T-helper 17 cell (primary cell): ENCODE measurements at places on chromosomes 2 and 18. TPM values are rescaled to one million over a fixed set of nuclear protein-coding genes. Genes with fewer than 3 reads are reported as not detected.

DNA sequence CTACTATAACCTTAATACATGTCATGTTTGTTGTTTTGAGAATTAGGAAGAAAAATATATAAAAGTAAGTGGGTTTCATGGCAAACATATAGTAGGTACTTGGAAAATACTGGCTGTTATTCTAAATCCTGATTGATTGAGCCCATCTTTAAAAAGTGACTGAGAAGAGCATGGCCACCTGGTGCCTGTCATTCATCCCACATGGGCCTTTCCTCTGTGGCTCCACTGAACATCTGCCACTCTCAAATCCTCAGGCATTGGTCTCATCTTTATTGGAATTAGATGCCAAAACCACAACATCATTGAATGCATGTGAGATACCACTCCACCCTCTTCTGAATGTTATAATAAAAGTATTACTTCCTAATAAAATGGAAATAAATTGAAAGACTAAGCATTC is 101.6 kb upstream of the TTN start:
- no peak overlapping the region for H3K4me3 ChIP-seq
- H3K27me3 ChIP-seq: peaks cover 15% of the 10 kb centered on the region
- H3K27ac ChIP-seq: no peak overlapping the region
- H3K36me3 ChIP-seq: no peaks in the 10 kb centered on the region
- H3K4me1 ChIP-seq: peaks cover 8% of the 10 kb centered on the region

- H3K36me3 ChIP-seq: peaks cover 5% of the 10 kb centered on the region
- H3K4me1 ChIP-seq: peaks cover 20% of the 10 kb centered on the region
- DNase-seq: no peak
- no peaks in the 10 kb centered on the region for H3K27me3 ChIP-seq
- peak overlapping the region; percentile 71 for H3K4me3 ChIP-seq
- peak overlapping the region; percentile 84 for H3K27ac ChIP-seq
Observed at GRCh38 chr2:86552889-86553288, 10.4 kb downstream of the CHMP3 start.

DNA sequence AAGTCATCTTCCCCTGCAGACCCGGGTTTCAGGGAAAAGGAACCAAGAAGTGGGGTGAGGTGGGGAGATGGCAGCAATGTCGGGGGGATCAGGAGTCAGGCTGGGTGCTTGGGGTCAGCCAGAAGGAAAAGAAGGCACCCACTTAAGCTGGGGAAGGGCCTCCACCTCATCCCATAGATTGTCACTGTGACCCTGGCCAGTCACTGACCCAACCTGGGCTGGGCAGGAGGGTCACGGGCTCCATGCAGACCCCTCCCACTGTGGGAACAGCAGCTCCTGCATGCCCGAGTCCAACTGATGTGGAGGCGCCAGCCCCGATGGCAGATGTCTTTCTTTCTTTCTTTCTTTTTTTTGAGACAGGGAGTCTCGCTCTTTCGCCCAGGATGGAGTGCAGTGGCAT is 53.6 kb upstream of the HAAO start:
- H3K4me3 ChIP-seq: no peak overlapping the region
- H3K27me3 ChIP-seq: peaks cover 15% of the 10 kb centered on the region
- H3K4me1 ChIP-seq: no peaks in the 10 kb centered on the region
- no peak for DNase-seq

The CCL20 gene
- 39.7 TPM for total RNA-seq

The CKAP2L gene
- total RNA-seq: 0.37 TPM
